GM13976 (cell line): ENCODE measurements at places on chromosomes 7 and 10.

- no peak for DNase-seq
Measured at GRCh38 chr7:95526128-95526738, 40.5 kb downstream of the ASB4 start.

DNA sequence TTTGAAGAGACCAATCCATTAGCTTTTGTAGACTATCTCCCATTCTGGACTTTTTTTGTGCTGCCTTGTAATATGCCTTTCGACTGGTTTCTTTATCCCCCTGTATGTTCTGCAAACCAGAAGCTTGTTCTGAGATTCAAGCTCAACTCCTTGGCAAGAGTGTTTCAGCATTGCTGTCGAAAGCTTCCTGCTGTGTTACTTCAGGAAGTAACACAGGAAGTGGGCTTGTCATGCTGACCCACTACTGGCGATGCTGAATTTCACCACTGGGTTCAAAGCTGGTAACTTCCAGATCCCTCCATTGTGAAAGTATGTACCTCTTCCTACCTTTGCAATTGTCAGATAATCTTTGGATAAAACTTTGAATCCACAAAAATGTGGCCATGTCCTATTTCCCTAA, 57.9 kb upstream of the INSYN2A start:
- no peak for DNase-seq

- peak; percentile 40 for DNase-seq
Measured at GRCh38 chr7:25852211-25852938, 299.6 kb upstream of the NFE2L3 start.

GRCh38 chr7:139777133-139777891, 486 bp downstream of the HIPK2 start:
- peak; percentile 68 for DNase-seq

GRCh38 chr10:6148251-6148701, 54.5 kb upstream of the PFKFB3 start:
- DNase-seq = peak; percentile 70

DNA sequence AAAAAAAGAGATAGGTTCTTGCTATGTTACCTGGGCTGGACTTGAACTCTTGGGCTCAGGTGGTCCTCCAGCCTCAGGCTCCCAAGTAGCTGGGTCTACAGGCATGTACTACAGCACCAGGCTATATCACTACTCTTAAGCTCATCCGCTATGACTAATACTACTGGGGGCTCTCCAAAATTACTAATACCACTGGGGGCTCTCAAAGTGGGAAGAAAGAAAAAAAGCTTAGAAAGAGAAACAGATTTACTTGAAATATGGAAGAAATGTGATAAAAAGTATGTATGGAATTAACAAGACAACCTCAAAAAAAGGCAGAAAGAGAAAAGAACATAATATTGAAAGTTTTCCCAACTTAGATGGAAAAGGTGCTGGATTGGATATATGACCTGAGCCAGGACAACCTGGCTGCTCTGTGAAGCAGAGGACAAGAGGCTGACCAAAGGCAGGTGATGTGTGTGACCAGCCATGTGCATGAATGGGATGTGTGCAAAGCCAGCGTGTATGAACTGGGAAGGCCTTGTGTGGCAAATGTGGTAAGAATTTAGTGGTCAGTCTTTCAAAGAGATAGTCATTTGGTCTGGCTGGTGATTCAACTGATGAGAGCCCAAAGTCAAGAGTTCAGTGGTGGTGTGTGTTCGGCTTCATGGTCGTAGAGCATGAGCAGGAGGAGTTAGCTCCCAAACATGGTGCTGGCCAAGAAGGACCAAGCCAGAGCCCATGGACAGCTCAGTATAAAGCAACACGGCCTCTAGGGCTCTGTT, 232.4 kb upstream of the KLF14 start:
- no peak for DNase-seq

GRCh38 chr10:14550471-14550981, 219.8 kb upstream of the FRMD4A start:
- no peak for DNase-seq

DNA sequence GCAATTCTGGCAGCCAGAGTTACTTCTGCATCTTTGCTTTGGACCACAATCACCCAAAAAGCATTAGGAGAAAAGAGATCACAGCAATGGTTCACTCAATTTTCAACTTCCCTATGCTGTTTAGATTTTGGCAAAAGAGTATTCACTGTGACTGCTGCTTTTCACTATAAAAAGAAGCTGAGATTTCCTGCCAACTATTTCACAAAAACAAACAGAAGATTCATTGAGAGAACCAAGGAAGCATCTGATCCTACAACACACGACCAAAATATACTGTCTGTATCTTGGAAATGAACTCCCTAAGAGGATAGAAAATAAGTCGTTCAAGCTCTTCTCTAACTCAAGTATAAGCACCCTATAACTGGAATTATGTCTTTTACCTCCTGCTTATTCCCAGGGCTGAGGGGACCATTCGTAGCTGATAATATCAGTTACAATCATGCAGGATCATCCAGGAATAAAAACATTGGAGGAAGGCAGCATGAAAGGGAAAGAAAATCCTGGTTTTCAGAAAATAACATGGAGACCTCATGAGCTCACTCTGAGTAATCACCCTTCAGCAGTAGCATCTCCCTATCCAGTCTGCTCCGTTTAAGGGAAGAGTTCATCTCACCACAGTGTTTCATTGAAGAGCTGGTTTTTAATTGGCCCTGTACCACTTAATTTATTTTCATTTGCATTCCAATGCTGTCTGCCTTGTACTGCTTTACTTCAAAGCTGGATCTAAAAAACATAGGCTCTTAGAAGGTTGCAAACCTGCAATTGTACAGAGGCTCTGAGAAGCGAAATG, 256.2 kb downstream of the PAXIP1 start:
- no peak for DNase-seq

GRCh38 chr10:78146200-78146599, 112.5 kb downstream of the RPS24 start:
- no peak for DNase-seq

GRCh38 chr10:122054048-122055025, 65.4 kb downstream of the TACC2 start:
- peak; percentile 36 for DNase-seq

DNA sequence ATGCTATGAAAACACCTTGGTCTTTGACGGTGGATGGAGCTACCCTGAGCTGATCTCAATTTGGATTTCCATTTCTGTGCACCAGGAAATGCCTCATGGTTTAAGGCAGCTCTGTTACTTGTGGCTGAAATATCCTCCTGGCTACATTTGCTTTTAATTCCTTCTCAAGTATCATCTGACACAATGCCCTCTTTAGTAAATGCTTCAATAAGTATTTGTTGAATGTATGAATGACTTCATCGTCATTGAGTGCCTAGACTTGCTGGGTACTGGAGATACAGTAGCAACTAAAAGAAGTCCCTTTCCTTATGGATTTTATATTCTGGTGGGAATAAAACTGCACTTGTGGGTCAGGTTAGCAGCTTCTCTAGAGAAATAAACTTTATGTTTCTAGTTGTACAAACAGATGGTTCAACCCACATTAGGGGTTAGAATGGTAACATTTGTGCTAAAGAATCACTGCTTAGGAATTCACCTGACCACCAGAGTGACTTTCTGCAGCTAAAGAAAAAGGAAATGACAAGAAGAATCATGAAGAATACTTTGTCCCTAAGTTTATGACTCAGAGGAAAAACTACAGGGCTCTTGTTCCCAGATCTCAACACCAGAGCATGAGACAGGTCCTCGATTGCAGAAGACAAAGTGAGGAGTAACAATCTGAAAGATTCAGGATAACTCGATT, 21.8 kb upstream of the SMNDC1 start:
- DNase-seq = peak; percentile 38

GRCh38 chr10:14439451-14440259, 108.9 kb upstream of the FRMD4A start:
- no peak for DNase-seq

GRCh38 chr10:71099731-71100361, 112.5 kb upstream of the UNC5B start:
- no peak for DNase-seq

GRCh38 chr7:151246851-151247580, 1.5 kb downstream of the SMARCD3 start:
- DNase-seq = no peak

- DNase-seq = no peak
Measured at GRCh38 chr7:45407730-45408408, 166.3 kb upstream of the ADCY1 start.

DNA sequence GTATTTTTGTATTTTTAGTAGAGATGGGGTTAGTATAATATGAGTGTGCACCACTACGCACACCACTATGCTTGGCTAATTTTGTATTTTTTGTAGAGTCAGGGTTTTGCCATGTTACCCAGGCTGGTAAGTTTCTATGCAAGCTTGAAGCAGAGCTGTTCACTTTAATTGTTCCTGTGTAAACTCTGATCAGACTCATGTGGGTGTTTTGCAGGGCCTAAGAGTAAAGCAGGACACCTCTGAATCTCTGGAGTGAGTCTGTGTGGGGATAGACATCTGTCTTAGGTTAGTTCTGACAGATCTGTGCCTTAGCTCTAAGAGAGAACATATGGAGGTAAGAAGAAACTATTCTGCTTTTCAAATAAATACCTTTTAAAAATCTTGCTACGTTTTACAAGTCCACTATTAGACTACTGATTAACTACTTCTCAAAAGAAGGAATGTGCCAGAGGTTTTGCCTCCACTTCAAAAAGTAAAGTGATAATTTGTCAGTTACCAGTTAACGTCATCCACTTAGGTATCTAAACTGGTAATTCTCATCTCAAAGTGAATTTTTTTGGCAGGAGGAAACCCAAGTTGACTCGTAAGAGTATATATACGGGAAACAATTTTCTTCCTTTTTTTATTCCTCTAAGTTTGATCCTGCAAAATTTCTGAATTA, 1.1 kb downstream of the COL17A1 start:
- DNase-seq = no peak
